ENCODE measurements at places on chromosomes 7 and 10.

DNA sequence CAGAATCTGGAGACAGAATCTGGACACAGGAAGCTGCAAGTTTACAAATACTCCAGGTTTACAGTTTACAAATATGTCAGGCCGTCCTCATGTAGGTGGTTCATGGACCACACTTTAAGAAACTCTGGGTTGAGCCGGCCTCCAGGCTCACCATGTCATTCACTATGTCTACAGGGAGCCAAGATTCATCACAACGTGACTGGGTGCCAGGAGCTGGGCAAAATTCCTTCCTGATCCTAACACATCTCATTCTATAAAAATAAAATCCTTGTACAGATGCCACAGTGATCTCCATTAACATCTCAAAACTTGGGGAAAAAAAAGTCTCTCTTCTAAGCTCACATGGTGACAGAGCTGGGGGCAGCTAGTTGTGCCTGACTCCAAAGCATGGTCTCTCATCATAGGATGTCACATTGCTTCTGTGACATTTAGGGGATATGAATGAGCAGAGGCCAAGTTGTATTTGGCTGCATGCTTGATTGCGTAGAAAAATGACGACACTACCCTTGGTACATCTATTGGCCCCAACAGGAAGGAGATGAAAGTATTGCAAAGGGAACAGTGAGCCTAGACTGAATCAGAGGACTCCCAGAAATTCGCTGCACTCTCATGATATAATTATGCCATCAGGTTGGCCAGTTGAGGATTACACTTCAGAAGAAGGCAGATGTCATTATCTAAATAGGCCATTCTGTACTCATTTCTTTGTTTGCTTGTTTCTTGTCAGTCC lies 35.9 kb downstream of the MTURN start:
- no peak for DNase-seq

DNA sequence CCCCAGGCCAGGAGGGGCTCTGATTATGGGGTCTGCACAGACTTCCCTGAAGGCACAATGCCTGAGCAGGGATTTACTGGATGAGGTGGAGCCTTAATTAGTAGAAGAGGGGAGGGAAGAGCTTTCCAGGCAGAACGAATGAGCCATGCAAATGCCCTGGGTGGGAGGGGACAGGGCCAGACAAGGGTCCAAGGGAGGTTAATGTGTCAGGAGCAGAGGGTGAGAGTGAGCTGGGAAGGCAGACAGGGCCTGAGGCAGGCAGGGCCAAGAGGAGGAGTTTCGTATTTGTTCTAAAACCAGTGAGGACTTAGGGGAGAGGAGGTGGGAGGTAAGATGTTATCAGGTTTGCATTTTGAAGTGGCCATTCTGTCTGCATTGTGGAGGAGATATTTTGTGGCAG lies 65.3 kb downstream of the NPY start:
- DNase-seq = no peak

DNA sequence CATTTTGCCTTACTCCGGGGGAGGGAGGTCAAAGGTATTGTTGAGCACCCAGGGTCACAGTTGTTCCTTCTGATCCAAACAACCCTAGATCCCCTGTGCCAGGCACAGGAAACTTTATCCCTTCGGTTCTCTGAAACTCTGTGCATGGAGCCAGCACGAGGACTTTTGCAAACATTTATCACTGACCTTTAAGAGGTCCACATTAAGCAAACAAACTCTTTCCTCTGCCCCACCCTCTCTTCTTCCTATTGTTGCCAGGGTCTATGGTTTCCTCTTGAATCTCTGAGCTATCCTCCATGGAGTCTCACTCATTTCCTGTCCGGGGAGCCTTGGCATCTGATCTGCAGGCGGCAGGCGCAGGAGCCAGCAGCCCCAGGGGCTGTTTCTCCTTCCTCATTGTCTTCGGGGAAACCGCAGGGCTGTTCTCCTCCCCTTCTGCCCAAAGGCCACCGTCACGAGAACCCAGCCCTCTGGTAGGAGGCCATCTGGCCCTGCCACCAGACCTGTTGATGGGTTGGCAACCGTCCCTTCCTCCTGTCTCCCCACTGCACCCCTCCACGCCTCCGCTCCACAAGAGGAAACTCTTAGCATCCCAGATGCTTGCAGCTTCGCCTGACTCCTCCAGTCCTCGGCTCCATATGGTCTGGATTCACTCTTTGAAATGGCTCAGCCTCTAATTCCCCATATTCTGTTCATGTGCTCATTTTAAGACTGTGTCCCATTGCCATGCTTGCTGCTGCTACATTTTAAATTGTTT lies 327.3 kb upstream of the NRP1 start:
- no peak for DNase-seq

GRCh38 chr7:41010418-41010817 lies 692.5 kb downstream of the INHBA start:
- DNase-seq = no peak
